ENCODE measurements at places on chromosomes 5 and 9.
A peak's percentile ranks its signal among the peaks of the same experiment; 100 is the strongest.

GRCh38 chr9:131739959-131740648 lies at the start of gene RAPGEF1:
TSS of gene RAPGEF1 (minus strand) at chr9:131740076. CDS start at chr9:131739830, 246 bp downstream.
- DNase-seq, result peak; percentile 54

DNA sequence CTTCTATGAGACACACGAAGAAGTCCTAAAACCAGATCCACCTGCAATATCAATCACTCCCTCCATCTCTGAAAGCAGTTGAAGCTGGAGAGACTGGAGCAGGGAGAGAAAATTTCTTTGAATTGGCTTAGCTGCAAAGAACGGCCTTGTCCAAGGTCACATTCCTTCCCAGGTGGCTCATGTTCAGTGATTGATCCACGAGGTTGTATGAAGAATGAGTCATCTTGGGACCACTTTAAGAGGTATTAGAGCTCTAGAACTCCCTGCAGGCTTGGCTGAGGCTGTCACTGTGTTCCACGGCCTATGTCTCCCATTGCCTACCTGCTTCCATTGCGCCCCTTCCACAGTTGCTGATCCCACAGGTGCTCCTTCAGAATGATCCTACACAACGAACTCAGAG lies 68.2 kb downstream of the HMHB1 start:
- no peak for DNase-seq

GRCh38 chr5:82679660-82680059 lies 397.5 kb downstream of the TMEM167A start:
- DNase-seq, result no peak

DNA sequence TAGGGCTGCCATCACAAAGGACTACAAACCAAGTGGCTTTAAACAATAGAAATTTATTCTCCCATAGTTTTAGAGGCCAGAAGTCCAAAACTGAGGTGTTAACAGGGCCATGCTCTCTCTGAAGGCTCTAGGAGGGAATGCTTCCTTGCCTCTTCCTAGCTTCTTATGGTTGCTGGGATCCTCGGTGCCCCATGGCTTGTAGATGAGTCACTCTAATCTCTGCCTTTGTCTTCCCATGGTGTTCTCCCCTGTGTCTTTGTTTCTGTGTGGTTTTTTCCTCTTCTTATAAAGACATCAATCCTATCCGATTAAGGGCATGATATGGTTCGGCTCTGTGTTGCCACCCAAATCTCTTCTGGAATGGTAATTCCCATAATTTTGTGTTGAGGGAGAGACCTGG lies 178.8 kb upstream of the NREP start:
- no peak for DNase-seq

- DNase-seq, result no peak
Observed at GRCh38 chr9:114196979-114197622, 41.8 kb downstream of the COL27A1 start.

DNA sequence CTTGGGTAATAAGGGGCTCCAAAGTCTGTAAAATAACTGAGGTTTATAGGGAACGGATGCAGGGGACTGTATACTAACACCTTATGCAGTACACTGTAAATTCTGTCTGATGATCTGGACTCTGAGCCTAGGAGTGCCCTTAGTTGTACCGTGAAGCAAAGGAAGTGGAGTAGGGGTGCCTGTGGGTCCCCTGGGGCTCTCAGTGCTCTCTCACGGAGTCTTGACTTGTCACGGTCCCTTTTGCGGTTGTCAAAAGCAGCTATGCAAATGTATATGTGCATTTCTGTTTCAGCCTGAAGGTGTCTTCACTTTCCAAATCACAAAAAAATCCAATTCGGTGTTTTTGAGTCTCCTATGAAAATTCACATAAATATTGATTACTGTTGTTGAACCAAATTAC lies 17.8 kb downstream of the DMRT1 start:
- DNase-seq, result no peak

GRCh38 chr5:85990998-85991397 lies 626.7 kb upstream of the COX7C start:
- no peak for DNase-seq

GRCh38 chr9:98834386-98834785 lies 26.9 kb downstream of the GALNT12 start:
- no peak for DNase-seq

DNA sequence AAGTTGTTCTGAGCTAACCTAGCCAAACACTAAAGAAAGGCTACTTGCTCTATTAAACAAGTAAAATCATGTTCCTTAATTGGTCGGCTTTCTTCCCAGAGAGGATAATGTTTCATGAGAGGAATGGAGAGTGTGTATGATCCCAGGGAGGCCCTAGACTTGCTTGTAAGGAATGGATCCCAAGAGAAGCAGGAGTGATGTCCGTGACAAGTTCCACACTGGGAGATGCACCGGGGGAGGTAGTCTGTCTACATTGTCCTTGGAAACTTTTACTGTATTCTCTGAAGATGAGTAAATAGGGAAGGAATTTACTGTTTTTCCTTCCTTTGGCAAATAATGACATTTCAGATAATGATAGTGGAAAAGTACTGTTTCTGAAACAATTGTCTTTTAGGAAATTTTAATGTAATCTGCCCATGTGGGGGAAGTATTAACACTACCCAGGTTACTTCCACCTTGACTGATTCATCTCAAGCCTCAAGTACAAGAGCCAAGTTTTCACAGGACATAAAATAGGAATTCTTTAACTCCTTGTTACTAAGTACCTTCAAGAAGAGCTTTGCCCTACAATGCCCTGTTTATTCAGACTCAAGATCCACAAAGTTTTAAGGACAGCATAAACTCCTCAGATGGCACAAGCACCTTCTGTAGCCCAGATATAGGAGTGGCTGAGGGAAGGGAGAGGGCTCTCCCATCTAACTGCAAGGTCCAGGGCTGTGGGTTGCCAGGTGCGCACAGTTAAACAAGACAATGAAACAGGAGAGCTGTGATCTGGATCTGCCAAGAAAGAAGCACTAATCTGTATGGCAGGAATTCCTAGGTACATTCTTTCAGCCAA lies 152.1 kb downstream of the GNA14 start:
- DNase-seq, result no peak

GRCh38 chr5:80147119-80147815 lies 108.6 kb downstream of the SERINC5 start:
- no peak for DNase-seq

- no peak for DNase-seq
Observed at GRCh38 chr9:89706731-89707191, 101.9 kb downstream of the GADD45G start.

GRCh38 chr5:173383711-173384110 lies 55.5 kb upstream of the STC2 start:
- DNase-seq, result no peak

DNA sequence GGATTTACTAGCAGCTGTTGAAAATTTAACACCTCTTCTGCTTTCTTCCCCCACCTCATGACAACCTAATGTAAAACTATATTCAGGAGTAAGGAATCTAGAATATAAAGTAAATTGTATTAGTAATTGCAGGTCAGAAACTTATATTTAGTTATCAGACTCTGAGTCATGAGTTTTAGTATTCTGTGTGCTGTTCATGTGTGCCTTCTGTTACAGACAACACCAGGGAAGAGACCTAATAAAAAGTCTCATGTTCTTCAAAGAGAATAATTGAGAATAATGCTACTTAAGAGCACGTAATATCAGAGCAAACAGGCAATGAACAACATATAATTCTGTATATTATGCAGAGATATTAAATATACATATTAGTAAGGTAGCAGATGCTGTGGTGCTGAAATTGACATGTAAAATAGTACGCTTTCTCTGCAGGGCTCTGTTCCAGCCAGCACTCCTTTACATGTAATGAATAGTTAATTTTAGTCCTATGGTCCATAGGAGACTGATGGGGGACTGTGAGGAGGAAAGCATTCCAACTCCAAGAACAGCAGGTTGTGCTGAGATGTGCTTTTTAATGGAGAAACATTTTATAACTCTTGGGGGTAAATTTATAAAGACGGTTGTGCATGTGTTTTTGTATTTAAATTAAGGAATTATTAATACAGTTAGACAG lies 106.4 kb downstream of the ZSWIM6 start:
- no peak for DNase-seq

GRCh38 chr5:91639744-91640143 lies 256.6 kb upstream of the ARRDC3 start:
- DNase-seq, result no peak

GRCh38 chr5:116563736-116564308 lies 10.8 kb downstream of the SEMA6A start:
- no peak for DNase-seq

GRCh38 chr5:179801304-179802206 lies 5.1 kb downstream of the MGAT4B start:
- DNase-seq, result peak; percentile 88

DNA sequence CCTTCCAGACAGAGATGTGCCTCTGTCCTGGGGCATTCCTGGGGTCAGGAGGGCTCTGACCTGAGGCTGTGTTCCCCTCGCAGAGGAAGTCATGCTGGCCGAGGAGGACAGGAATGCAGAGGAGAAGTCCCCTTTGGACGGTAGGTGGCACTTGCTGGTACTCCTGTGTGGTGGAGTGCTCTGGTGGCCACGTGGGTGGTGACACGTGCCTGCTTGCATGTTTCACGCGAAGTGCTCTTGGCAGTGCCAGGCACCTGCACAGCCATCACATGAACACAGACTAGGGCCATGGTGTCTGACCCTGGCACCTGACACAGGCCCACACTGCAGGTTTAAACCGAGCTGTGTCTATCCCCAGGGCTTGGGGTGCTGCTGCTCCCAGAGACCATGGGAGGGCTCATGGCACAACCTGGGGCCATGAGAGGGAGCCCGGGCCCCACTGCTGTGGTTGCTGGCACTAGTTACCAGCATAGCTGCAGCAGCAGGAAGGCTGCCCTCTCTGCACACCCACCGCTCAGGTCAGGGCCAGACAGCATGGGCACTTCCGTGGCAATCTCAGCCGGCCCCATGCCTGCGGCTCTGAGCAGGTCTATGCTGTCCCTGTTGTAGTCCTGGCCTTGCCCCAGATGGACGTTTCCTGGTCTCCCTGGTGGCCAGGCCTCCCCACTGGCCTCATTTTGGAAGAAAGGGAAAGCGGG lies 79.3 kb downstream of the CACNA1B start:
- no peak for DNase-seq

- no peak for DNase-seq
Observed at GRCh38 chr5:179616002-179616594, 7.4 kb downstream of the HNRNPH1 start.

All from posterior cingulate gyrus (tissue), 11 donors.